Mesothelial cell of epicardium (in vitro differentiated cells): ENCODE measurements at places on chromosomes 7 and 10.

DNA sequence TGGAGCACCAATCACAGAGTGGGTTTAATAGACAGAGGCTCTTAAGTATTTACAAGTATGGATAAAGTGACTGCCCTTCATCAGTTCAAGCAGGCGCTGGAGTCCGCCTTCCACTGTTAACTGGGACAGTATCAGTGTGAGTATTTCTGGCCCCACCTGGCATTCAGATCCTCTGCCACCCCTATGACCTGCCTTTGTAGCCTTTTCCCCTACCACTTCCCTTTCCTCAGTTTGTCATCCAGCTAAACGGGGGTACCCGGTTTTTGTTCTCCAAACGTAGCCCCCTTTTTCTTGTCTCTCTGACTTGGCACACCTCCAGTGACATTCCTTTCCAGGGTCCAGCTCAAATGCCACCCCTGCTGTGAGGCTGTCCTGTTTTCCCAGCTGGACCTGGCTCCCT lies 134.4 kb downstream of the SNX10 start:
- DNase-seq = no peak

- DNase-seq = no peak
Observed at GRCh38 chr7:70779321-70779720, 352.6 kb upstream of the GALNT17 start.

- DNase-seq = no peak
Observed at GRCh38 chr10:66629996-66630395, 295.8 kb upstream of the LRRTM3 start.

DNA sequence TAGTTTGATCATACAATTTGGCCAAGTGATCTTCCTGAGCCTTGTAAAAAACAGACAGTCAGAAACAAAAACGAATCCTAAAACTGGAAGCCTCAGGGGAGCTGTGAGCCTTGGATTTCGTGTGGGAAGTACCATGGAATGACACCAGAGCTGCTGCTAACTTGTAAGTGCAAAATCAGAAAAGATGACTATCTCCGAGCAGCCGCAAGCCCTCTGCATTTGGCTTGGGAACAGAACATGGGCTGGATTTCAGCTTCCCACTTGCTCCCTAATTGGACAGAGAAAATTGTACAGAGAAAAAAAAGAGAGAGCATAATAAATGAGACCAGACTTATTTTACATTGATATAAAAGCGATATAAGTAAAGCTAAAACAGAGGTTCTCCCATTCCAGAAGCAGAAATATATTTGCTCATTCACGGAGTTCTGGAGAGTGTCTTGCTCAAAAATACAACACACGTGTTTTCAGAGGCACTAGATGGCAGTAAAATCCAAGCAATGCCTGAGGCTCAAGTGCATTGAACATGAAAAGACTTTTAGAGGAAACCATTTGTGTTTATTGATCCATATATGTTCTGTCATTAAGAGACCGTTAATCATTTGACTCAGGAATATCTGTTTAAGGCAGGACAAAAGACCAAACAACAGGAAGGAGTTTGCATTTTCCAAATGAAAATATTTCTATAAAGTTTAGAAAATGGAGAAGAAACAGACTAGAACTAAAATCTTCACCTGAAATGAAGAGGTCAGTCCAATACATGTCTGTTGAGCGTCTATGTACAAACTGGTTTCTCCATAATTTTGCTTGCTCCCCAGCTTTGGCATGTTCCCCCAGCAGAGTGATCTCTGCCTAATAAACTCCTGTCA lies 78.3 kb upstream of the SLC26A5 start:
- no peak for DNase-seq

- DNase-seq = no peak
Observed at GRCh38 chr7:138813945-138814344, 15.9 kb upstream of the ATP6V0A4 start.

DNA sequence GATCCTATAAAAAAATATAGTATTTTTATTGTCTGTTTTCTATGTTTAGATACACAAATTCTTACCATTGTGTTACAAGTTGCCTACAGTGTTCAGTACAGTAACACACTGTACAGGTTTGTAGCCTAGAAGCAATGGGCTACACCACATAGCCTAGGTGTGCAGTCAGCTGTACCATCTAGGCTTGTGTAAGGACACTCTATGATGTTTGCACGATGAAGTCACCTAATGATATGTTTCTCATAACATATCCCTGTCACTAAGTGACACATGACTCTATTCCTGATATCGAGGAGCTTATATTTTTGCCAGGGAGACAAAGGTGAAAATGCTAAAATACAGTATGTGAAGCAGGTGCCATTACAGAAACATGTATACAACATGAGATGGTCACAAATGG lies 18.6 kb downstream of the ZNF25 start:
- DNase-seq = no peak

DNA sequence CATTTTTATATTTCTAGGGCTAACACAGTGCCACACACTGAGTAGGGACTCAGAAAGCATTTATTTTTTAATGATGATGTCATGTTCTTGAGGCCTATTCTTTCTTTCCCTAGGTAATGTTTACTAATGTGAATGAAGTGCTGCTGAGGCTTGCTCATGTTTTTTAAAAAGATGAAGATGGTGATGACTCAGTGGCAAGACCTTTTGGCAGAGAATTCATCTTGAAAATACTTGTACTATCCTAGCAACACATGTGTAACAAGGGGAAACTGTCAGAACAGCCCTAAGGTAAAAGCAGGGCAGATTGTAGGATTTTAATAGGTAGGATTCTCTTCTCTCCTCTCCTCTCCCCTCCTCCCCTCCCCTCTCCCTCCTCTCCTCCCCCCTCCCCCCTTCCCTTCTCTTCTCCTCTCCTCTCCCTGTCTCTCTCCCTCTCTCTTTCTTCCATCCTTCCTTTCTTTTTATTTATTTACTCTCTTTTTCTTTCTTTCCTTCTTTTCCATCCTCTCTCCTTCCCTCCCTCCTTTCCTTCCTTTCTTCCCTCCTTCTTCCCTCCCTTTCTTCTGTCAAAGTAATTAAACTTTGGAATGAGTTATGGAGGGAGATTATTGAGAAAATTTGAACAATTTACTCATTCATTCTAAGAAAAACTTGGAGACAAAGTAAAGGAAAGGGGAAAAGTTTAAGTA lies 75.3 kb downstream of the ZNF92 start:
- DNase-seq = no peak

DNA sequence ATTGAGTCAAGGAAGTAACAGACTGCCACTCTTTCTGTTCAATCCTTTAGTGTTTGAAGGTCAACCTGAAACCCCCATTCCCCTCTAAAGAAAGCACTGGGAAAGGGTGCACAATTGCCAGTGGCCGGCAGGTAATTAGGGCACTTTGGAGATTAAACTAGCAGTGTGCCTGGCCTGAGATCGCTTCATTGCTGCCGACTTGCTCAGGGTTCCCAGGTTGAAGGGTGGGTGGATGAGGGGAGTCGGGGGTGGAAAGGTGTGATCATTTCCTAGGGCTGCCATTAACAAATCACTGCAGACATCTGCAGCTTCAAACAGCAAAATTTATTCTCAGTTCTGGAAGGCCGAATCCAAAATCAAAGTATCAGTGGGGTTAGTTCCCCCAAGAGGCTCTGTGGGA lies 16.3 kb upstream of the BTBD16 start:
- DNase-seq = no peak

GRCh38 chr7:46534664-46535588 lies 613.9 kb upstream of the IGFBP3 start:
- DNase-seq = no peak

DNA sequence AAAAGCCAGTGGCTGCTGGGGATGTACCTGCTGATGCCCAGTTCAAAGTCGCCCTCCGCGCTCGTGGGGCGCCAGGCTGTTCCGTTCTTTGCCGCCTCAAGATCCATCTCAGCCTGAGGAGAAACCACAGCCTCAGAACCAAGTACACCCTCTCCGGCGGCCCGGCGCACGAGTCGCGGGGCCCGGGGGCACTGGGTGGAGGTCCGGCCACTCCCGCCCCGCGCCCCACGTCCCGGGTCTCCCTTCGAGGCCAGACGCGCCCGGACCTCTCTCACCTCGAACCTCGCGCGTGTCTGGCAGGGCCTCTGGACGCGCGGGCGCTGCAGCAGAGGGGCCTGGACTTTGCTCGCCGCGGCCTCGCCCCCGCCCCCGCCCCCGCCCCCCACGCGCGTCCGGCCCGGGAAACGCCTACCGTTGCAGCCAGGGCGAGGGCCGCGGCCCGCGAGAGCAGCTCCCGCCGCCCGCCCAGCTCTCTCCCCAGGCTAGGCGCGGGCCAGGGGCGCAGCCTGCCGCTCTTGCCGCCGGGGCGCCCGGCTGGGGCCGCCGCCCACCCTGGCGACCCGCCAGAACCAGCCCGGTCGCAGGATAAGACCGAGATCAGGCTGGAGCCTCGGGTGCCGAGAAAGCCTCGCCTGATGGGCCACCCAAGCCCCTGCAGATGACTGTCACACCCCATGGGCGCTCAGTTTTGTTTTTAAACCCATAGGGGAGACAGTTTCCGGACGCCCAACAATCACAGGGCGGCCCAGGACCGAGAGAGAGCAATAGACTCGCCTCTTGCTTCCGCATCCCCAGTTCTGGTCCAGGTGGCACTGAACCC lies at the start of gene ABCB4:
ABCB4 (minus strand) TSS at position 322 of the 820 bp plus-strand sequence; CDS start at position 107, 215 bp downstream.
- DNase-seq = peak; percentile 40

DNA sequence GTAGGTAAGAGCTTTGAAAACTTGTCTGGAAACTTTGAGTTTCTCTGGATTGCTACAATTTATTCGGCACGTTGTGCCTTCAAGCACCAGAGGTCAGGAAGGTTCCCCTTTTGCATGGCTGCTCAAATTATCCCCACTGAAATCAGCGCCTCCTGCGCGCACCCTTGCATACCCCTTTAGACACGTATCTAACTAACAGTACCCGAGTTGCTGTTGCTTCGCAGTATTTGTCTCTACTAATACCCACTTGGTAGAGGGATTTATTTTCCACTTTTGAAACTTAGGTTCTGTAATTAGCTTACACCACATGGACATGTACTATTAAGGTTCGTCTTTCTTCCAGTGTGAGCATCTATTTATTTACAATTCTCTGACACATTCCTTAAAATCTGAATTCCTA lies 1.6 kb downstream of the MEOX2 start:
- DNase-seq = no peak

GRCh38 chr7:139619367-139619657 lies 95.8 kb downstream of the CLEC2L start:
- no peak for DNase-seq

- no peak for DNase-seq
Observed at GRCh38 chr7:157320608-157320980, 16.2 kb upstream of the DNAJB6 start.

DNA sequence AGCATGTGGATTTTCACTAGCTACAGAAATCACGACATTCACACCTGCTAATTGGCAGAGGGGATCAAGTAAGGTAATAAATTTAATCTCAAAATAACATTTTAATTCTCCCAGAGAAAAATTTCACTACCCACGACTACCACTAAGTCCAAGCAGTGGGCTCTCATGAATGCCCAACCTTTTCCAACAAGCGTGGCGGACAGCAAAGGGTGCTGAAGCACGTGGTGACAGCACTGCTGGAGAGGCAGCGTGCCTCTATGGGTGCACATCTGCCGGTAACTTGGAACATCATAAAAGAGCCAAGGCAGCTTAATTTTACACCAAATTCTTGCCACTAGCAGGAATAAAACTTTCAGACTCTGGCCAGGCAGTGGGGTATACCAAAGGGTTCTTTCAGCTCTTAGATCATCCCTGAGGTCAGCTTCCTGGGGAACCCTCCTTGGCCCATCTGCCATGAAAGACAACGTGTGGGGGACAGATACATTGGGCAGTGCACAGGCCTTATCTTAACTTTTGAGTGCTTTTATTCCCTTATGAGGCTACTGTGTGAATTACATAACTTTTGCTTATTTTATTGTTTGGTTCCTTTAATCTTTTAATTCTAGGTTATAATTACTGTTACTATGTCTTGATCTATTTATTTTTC lies 206.7 kb upstream of the KCTD7 start:
- DNase-seq = no peak

GRCh38 chr7:134605978-134606923 lies 40.4 kb upstream of the BPGM start:
- peak; percentile 39 for DNase-seq

DNA sequence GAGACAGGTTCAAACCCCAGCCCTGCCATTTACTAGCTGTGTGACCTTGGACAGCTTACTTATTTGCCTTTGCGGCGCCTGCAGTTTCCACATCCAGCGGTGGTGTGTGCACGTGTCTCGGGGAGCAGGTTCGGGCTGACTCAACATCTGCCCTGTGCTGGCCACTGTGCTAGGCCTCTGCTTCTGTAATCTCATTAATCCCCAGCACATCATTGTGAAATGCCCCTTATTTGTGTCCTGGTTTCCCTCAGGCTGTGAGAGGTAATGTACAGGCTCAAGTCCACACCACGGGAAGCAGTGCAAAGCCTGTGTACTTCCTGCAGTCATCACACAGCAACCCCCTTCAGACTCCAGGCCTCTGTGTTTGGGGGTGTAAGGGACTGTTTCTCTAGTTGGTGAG lies 285.7 kb downstream of the RPS24 start:
- DNase-seq = peak; percentile 29

DNA sequence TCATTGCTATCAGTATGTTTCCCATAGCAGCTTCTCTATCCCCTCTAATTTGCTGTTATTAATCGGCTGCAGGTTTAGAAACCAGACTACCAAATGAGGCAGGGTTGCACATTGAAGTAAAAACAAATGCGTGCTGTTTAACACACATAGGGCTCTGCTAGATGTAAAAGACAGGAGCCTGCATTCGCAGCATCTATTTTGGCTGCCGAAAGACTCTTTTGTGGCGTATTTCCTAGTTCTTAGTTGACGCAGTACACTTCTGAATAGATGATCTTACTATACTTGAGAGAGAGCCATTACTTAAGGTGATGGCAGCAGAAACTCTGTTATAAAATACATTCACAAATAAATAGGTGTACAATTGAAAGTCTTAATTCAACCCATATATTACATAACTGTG lies 21.4 kb downstream of the SGCE start:
- DNase-seq = no peak

- DNase-seq = no peak
Observed at GRCh38 chr7:149027055-149027454, 1.2 kb downstream of the PDIA4 start.

DNA sequence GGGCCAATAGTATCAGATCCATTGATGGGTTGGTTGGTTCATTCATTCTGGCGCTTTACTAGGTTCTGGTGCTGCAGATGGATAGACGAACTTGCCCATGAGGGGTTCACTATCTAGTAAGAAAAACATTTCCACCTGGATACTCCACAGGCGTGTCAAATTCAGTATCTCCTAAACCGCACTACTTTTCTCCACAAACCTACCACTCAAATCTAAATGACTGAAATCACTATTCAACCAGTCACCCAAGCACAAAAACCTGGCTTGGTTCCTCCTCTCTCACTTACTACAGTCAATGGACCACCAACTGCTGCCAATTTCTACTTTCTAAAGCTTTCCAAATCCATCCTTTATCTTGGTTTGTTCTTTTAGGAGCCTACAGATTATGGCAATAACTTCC lies 572 bp downstream of the AGK start:
- DNase-seq = no peak

DNA sequence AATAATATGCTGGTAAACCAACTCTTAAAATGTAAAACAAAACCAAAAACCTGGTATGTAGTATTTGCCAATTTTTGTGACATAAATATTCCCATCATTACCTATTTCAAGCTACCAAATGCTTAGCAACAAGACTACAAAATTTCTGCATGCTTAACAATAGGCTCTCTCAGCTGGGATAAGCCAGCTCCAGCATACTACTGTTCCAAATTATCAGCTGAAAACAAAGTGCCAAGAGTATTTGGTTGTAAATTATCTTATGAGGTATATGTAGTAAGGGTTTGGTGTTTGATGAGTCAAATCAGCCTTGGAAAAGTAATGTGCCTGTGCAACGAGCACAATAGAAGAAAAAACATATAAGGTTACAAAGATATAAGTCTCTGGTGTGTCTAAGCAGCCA lies 263.2 kb downstream of the HGF start:
- DNase-seq = no peak

- DNase-seq = no peak
Observed at GRCh38 chr10:9901971-9902370, 1115.7 kb upstream of the CELF2 start.
